ENCODE measurements at places on chromosomes 12 and 14. TPM values are rescaled to one million over a fixed set of nuclear protein-coding genes. Genes with fewer than 3 reads are reported as not detected.

Gene GNB3
- 4.5 TPM for total RNA-seq

Gene KRT81
- total RNA-seq, result not detected

Gene PRB4
- not detected for total RNA-seq

Gene MGP
- 500 TPM for total RNA-seq

Gene PTPRQ
- 0.68 TPM for total RNA-seq

Gene GPR135
- total RNA-seq, result 6.5 TPM

Gene TAS2R9
- not detected for total RNA-seq

Gene PTPN6
- total RNA-seq, result 40.4 TPM

Gene EML1
- 34.1 TPM for total RNA-seq

Gene FAIM2
- 6.2 TPM for total RNA-seq

Gene RACGAP1
- 5.3 TPM for total RNA-seq
